ENCODE measurements at places on chromosomes 2 and 18.
A peak's percentile ranks its signal among the peaks of the same experiment; 100 is the strongest.

DNA sequence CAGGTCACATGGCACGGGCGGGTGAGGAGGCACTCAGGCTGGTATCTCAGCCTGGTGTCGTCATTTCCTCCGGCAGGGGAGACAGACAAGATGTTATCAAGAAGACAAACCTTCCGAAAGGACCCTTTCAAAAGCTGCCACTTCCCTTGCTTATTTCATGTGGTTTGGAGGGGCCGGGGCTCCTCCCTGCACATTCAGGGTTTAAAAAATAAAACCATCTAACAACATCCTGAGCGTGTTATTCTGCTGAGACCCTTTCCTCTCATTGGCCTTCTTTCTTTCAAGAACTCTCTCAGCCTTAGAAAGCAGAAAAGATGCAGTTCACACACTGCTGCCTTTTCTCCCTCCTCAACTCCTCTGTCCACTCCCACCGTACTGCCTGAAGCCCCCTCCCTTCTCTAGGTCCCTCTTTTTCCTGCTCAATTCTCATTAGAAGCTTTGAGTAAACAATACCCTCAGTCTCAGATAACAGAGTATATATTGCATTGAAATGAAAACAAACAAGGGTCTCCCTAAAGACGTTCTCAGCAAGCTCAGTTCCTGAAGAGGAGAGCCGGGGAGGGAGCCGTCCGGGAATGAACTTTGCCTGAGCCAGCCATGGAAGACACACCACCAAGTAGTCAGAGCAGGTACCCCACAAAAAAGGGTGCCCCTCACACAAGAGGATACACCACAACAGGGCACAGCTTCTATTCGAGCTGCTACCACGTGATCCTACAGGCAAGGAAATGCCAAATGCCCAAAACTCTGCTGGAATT is 9.7 kb downstream of the SMAD7 start:
- DNase-seq: no peak

DNA sequence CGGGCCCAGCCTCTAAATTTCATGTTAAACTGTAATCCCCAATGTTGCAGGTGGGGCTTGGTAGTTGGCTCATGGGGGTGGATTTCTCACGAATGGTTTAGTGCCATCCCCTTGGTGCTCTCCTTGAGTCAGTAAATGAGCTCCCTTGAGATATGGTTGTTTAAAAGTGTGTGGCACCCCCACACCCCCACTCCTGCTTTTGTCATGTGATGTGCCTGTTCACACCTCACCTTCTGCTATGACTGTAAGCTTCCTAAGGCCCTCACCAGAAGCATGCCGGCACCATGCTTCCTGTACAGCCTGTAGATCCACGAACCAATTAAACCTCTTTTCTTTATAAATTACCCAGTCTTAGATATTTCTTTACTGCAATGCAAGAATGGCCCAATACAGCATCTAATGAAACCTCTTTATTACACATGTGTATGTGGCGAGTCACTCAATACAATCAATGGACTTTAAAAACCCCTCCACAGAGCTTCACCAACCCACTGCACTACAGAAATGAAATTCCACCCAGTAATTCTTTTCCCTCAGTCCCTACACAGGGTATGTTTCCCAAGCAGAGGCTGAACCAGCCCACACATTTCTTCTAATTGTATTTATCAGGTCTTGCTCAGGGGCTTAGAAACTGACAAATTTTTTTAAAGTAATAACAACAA is 47.3 kb downstream of the WDFY1 start:
- no peak for DNase-seq

GRCh38 chr18:68478246-68478645 is 236.7 kb downstream of the TMX3 start:
- DNase-seq: no peak

- no peak for DNase-seq
Observed at GRCh38 chr2:128682266-128682665, 363.6 kb upstream of the HS6ST1 start.

GRCh38 chr2:43758739-43759138 is 15.1 kb upstream of the DYNC2LI1 start:
- no peak for DNase-seq

GRCh38 chr2:199806179-199806578 is 44.8 kb downstream of the FTCDNL1 start:
- DNase-seq: no peak

- no peak for DNase-seq
Observed at GRCh38 chr2:112916145-112916571, 5.2 kb downstream of the IL37 start.

DNA sequence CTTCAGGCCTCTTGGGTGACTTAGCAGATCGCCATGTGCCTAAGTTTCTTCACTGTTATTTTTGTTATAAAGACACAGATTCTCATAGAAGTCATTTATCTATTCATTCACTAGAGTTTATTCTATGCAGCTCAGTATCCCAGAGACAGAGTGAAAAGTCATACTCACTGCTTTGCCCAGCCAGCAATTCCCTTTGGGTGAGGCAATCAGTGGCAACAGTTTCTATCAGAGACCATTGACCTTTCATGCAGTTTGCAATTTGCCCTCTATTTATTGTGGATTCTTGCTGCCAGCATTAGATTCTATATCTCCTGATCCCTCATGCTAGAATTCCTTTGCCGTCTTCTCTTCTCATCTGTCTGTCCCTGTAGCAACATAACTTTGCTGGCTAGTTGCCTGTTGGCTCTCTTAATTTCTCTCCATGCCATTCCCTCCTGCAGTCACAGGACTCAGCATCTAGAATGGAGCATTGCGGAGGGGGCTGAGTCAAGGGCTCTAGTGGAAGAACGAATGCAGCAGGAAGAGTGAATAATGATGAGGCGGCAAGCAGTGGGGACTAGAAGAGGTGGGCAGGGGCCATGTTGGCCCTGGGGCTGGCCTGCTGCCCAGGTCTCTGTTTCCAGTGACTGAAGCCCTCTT is 12.2 kb downstream of the SLC9A4 start:
- no peak for DNase-seq

- DNase-seq: no peak
Observed at GRCh38 chr2:109024477-109024876, 35.5 kb upstream of the EDAR start.

DNA sequence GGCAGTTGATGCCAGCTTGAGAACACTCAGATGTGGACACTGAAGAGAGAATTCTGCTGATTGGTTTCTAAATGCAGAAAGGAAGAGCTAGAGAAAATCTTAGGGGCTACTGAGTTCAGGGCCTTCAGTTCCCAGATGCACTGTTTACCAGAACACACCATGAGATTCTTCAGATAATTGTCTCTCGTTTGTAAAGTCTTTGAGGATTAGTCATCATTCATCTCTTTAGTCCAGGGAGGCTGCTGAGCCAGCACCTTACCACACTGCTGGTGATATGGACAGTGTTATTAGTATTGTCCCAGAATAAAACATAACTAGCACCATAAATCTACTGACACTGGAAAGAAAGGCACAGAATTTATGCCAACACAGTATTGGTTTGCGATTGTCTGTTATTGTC is 690.8 kb upstream of the CELF4 start:
- no peak for DNase-seq

DNA sequence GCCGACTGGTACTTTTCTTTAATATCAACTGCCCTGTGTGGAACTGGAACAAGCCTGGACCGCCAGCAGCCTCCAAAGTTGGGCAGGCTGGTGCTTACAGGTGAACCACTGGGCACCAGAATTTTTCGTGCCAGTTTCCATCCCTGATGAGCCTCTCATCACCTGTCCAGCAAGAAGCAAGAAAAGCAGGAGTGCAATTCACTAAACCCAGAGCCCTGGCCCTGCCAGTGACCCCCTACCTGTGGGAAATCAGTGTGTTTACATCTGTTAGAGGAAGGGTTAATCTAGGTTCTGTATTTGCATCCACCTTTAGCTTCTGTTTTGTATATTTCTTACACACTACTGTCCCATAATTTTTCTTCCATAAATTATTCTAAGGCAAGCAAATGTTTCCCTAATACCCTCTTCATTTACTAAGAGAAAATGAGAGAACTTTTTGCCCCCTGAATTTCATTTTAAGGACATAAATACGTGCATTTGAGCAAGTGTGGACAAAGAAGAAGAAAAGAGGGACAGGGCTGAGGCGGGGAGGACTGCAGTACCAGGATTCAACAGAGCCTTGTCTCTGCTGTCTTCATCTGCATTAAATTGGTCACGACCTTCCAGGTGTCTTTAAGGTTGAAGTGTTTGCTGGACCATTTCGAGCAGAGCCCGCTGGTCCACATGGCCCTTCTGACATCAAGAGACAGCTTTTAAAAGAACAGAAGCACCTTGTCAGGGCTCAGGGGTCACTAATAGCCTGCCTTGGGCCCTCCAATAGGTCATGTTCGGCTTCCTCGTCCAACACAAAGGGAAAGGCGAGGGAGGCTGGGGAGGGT is 763.1 kb downstream of the BCL11A start:
- no peak for DNase-seq

DNA sequence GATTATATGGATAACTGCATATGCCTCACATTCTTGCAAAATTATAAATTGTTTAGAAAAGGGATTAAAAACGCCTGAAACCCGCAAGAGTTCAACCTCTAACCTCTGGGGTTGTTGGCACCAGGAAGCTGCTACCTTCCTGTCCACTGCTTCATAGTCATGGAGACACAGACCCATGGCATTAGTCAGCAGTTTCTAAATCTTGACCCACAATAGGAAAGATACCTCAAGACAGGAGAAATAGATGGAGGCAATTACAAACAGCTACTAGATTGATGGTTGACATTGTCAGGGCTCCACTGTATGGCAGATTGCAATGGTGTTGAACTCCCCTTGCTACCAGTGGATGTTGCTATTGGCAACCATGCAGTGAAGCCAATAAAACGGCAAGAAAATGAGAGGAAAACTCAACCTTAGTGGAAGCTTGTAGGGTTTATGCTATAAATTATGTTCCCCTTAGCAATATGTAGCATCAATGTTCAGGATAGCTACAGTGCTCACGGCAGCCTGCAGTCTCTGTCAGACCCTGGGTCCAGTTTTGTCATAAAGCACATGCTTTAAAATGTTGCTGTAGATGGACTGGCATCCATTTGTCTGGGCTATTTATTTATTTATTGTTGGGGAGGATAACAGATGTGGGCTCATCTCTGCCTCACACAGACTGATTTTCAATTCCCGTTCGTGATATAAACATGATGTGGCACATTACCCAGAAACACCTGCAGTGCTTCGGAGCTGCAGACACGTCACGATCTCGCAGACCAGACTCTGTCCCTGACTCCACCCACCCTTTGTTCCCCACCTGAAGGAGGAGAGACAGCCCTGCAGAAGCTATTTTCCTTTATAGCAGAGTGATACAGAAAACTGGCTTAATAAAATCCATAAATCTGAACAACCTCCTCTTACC is 233.4 kb downstream of the AGPS start:
- no peak for DNase-seq

DNA sequence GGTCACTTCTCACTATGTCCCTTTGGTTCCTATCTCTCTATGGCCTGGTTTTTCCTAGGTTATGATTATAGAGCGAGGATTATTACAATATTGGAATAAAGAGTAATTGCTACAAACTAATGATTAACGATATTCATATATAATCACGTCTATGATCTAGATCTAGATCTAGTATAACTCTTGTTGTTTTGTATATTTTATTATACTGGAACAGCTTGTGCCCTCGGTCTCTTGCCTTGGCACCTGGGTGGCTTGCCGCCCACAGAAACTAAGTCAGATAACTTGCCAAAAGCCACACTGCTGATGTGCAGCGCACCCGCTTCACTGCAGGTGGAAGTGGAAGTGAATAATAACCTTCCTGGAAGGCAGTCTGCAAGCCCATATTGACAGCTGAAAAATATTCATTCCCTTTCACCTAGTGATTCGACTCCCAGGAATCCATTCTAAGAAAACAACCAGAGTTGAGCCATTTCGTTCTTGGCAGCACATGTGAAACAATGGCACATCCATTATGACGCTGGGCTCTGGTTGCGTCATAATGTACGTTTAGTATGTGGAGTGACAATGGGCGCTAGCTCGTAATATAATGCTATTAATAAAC is 725 bp upstream of the ANKRD53 start:
- no peak for DNase-seq

- DNase-seq: no peak
Observed at GRCh38 chr2:164882276-164882675, 40.7 kb upstream of the COBLL1 start.

GRCh38 chr2:219495531-219496122 is 3.1 kb upstream of the GMPPA start:
- DNase-seq: peak; percentile 49

GRCh38 chr2:150051004-150051403 is 436.5 kb downstream of the RND3 start:
- DNase-seq: no peak

GRCh38 chr2:191638802-191639172 is 39.1 kb upstream of the NABP1 start:
- DNase-seq: no peak

DNA sequence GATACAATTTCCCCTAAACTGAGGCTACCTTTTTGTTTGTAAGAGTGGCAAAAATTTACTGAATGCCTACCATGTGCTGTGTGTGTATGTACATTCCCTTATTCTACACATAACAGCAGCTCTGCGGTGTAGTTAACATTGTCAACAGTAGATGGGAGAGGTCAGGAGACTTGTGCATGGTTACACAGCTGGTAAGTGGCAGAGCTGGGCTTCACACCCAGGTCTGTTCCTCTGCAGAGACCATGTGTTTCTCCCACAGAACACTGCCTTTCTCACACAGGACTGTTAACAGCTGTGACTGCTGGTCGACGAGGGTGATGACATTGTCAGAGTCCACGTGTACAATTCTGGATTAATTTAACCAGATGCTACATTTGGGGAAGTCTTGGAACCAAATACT is 49.1 kb downstream of the EML6 start:
- DNase-seq: no peak

- no peak for DNase-seq
Observed at GRCh38 chr2:157442191-157442590, 1.7 kb downstream of the CYTIP start.

GRCh38 chr18:39134255-39134654 is 1568.7 kb upstream of the CELF4 start:
- DNase-seq: no peak

DNA sequence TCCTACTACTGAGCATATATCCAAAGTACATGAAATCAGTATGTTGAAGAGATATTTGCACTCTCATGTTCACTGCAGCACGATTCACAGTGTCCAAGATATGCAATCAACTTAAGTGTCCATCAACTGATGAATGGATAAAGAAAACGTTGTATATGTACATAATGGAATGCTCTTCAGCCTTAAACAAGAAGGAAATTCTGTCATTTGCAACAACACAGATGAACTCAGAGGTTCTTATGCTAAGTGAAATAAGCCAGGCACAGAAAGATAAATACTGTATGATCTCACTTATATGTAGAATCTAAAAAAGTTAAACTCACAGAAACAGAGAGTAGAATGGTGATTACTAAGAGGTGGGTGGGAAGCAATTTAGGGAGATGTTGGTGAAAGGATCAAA is 149.2 kb downstream of the EVA1A start:
- no peak for DNase-seq

GRCh38 chr18:48781163-48781987 is 169.4 kb downstream of the SMAD7 start:
- peak; percentile 82 for DNase-seq

- DNase-seq: no peak
Observed at GRCh38 chr2:69742322-69742952, 503 bp downstream of the ANXA4 start.
